T-helper 1 cell (primary cell): ENCODE measurements at places on chromosomes 7 and 10.

DNA sequence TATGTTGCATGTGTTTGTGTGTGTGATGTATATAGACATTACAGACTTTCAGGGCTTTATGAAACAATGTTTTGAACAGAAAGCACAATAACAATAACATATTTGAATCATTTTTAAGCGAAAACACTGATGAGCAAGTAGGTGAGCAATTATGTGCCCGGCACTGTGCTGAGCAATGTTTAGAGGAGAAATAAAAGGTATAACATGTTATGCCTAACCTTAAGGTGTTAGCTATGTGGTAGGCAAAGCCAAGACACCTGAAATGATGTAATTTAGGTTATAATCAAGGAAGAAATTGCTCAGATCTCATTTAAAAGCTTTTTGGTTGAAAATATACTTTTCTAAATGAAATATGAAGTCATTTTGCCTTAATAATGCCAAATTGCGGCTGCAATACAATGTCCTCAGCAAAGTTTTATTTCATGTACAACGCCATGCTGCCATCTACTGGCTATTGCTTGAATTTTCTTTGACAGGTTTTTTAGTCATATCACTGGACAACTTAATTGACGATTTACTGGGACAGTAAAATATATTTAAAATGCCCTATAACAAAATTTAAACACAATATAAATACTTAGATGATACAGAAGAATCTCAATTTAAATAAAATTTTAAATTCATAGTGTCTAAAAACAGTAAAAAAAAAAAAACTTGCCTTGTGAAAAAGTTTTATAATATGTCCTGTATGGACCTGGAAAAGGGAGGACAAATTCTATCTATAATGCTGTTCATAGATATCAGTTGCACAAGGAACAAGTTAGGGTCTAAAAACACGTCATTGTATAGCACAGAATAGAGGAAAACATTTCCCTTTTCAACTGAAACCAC, 131.1 kb upstream of the CDK1 start:
- DNase-seq, result peak; percentile 62

GRCh38 chr10:116587878-116588591, 2.7 kb upstream of the PNLIPRP1 start:
- no peak for DNase-seq

GRCh38 chr7:46791188-46791587, 790.7 kb downstream of the TNS3 start:
- DNase-seq, result no peak

- DNase-seq, result no peak
Measured at GRCh38 chr7:48244864-48245271, 73.6 kb downstream of the ABCA13 start.

GRCh38 chr10:49039409-49039808, 75.9 kb downstream of the VSTM4 start:
- no peak for DNase-seq

DNA sequence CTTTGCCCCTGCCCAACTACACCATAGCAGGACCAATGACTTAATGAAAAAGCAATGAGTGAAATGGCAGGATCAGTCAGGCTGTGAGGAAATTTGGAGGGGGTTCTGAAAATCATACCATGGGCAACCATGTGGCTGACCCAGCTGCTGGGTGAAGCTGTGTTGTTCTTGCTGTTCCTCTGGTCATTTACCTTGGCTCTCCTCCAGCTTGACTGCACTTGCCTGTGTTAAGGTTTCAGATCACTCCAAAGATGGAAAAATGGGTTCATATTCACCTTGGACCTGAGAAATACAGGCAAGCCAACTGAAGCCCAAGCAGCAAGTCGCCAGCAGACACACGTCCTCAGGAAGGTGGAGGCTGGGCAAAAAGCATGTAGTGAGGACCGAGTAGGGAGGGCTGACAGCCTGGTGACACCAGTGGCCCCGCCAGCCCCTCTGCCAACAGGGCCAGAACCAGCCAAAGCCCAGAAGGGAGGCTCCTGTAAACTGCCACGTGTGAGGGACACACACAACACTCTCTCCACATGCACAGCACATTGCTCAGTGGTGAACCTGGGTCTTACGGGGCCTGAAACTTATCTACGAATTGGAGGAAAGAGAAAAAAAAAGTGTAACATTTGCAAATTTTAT, 40.1 kb downstream of the PARP12 start:
- no peak for DNase-seq

DNA sequence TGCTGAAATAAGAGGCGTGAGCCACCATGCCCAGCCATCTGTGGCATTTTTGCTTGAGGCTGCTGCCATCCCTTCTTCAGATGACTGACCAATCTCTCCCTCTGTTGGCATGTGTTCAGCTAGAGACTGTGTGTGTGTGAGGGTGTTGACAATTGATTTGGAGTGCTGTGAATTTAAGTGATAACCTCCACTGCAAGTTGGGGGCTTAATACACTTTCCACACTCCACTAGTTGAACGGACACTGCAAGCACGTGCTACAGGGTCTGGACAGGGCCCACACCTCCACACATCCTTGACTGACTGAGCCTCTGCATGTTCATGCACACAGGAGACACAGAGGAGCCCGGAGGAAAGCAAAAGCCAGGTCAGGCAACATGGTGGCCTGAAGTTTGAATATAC, 51.3 kb downstream of the BRAF start:
- DNase-seq, result no peak

- DNase-seq, result no peak
Measured at GRCh38 chr10:124892031-124892430, 49.9 kb upstream of the ZRANB1 start.

DNA sequence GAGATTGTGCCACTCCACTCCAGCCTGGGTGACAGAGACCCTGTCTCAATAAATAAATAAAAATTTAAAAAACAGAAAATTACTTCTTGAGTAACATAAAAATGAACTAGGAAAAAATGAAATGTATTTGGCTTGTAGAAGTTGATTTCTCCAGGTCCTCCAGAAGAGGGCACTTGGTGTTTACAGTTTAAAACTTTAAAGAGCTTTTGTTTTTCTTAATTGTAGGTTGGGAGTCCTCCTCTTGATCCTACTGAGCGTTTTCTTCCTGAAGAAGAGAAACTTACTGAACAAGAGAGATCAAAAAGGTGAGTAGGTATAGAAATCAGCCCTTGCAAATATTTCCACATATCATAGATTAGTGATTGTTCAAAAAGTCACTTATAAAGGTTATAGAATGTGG, 16.2 kb downstream of the KIFBP start:
- no peak for DNase-seq

DNA sequence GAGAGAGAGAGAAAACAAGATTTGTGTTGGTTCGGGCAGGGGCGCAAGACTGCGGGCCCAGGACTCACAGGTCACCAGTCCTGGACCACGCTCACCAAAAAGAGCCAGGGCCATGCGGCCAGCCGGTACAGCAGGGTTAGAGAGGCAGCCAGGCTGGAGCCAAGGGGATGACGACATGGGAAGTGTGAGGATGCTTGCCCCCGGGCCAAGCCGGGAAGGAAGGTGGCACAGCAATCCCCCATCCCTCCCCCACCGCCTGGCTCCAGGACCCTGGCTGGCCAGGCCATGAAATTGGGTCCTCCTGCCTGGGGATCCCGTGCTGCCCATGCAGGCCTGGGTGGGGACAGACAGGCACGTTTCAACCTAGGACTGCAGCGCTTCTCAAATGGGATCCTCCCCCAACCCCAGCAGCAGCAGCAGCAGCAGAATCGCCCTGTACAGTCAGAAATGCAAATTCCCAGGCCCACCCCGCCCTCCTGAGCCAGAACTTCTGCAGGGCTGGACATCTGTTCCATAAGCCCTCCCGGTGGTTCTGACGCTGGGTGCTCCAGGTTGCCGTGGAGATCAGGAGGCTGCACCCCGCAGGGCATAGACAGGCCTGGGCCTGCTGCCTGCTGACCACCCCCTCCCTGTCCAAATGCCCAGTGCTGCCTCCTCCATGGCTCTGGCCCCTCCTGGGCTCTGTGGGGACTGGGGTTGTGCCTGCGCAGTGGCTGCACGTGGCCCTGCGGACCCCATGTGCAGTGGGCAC, 35.0 kb downstream of the YKT6 start:
- DNase-seq, result no peak

GRCh38 chr10:50561266-50561665, 62.5 kb downstream of the SGMS1 start:
- no peak for DNase-seq

DNA sequence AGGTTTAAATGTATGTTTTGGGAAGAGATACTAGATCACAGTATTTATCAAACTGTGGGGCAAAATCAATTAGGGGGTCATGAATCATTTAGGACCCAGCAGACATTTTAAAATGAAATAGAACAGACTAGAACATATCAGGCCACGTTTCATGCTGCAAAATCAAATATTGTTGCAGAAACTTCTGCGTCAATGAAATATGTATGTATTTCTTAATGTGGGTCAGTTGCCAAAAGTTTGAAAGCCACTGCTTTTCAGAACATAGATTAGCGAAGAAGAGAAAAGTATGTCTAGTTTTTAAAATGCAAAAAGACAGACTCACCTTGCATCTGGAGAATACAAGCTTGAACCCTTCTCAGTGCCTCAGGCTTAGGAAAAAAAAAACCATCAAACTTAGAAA, 102.7 kb upstream of the BMPER start:
- DNase-seq, result no peak

DNA sequence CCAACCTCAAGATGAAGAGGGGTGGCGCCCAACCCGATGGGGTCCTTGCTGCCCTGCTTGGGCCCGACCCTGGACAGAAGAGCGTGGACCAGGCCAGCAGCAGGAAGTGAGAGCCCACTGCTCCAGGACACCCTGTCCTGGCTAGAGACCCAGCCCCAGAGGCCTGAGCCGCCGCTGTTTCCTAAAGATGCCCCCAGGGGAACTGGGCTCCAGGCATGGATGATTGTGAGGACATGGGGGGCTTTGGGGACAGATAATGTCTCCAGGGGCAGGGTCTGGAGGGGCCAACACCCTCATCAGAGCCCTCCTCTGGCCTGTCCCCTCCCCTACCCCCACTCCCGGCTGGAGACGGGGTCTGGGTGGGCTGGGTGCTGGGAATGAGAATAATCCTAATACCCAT, 71.7 kb downstream of the MYL10 start:
- DNase-seq, result no peak

DNA sequence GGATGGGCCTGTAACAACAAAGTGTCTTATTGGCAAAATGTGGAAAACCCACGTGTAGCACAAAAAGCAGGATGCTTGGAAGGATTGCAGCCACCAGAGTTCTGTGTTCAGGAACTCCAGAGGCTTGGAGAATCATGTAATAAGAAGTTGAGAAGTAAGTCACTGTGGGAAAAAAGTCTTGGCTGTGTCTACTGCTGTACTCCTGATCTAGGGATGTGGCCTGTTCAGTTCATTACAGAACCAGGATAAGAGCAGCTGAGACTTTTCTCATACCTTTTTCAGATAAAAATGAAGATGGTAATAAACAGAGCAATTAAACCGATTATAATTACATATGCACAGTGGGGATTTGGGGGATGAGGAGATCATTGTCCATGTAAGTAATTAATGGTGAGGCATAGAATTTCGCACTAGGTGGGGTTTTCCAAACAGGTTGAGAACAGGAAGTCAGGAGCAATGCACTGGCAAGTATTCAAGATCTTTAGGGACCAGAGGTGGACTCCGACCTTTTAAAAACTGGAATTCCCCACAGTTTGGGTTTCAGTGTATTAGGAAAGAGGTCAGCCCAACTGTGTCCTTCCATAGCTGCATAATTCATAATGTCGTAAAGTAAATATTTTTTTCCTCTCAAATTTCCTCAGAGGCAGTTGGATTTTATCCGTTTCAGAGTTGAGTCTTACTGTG, 281.7 kb downstream of the FRMD4A start:
- no peak for DNase-seq

- peak; percentile 24 for DNase-seq
Measured at GRCh38 chr7:107874605-107875446, 16.2 kb upstream of the DLD start.

DNA sequence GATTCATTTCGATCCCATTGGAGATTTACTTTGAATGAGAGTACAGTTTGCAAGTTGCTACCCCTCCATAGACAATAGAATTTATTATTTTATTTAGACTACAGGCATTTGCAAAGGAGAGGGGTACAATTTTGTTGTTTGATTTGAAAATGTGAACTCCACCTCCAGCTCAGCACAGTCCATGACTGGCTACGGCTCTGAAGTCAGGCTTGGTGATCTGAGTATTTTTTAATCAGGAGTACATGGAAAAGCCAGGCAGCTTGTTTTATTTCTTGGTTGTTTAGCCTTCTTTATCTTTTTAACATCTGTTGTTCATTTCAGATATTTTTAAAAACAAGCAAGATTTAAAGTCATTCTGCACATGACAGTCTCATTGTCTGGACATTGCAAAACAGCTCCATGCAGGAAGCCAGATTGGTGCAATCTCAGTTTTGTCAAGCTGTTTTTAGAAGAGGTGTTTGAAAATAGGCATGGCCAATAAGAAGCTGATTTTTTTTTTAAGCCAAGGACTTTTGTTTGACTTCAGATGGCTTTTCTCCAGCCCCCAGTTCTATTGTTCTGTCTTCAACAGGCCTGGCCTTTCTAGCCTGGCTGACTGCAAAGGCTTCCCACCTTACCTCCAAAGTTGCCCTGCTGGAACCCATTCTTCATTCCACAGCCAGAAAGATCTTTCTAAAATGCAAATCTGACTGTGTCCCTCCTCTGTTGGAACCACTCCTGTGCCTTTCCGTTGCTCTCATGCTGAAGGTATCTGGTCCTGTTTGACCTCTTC, 12.2 kb downstream of the PLXDC2 start:
- DNase-seq, result no peak

DNA sequence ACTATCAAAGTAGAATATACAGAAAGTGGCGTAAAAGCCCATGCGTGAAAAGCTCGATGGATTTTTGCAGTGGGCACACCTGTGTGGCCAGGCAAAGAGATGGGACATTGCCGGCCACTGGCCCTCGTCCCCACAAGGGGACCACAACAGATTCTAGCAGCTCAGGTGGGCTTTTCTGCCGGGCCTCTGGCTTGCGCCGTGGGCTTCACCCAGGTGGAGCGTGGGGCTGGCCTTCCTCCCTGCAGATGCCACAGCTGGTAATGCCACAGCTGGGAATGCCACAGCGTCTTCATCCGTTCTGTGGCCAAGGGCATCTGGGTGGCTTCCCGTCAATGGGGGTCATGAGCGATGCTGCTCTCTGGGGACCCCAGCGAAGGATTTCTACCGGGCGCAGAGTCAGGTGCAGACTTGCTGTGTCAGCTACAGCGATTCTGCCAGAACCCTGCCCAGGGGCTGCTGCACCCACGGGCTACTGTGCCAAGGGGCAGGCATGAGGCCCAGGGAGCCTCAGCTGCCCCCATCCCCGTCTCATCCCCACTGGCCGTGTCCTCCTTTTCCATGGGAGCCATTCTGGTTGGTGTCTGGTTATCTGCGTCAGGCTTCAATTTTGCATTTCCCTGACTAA, 52.5 kb upstream of the NKX6-2 start:
- no peak for DNase-seq

GRCh38 chr10:17426263-17426750, 28.1 kb downstream of the ST8SIA6 start:
- DNase-seq, result no peak

- DNase-seq, result no peak
Measured at GRCh38 chr7:116641551-116642153, 30.3 kb upstream of the MET start.

GRCh38 chr7:47327346-47327697, 254.6 kb downstream of the TNS3 start:
- DNase-seq, result no peak

- no peak for DNase-seq
Measured at GRCh38 chr10:20879136-20879535, 18.0 kb downstream of the NEBL start.
